ENCODE measurements at places on chromosomes 3 and 15. TPM values are rescaled to one million over a fixed set of nuclear protein-coding genes. Genes with fewer than 3 reads are reported as not detected.

DNA sequence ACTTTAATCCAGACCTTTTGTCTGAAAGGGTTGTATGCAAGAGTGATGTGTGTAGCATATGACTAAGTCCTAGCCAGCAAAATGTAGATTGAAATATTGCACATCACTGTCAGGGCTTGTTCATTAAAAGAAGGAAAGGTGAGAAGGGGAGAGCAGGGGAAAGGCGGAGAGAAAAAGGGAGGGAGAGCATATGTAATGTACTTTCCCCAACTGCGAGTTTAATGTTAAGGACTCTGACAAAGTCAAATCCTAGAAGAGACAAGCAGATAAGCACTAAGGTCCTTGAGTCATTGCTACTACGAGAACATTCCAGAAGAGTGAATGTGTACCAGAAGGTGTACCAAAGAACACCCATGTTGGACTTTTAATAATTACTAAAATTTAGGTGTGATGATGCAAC, 1336.7 kb downstream of the NSUN3 start:
- no peak for DNase-seq

DNA sequence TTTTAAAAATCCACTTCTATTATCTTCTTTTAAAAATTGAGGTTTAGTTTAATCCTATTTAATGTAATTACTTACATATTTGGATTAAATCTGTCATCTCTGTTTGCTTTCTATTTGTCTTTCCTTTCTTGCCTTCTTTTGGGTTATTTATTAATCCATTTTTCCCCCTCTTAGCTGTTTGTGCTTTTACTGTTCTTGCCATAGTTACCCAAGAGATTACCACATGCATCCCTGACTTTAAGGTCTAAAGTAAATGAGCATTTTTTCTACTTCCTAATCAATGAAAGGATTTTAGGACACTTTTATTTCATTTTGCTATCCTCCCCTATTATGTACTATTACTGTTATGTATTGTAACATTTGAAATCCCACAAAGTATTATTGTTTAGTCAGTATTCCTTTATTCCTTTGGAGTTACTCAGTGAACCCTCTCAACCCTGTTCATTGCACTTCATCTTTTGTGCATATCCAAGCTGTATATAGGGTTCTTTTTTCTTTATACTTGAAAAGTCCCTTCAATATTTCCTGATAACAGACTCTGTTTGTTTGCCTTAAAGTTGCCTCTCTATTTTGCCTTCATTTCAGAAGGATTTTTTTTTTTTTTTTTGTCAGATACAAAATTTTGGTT, 62.7 kb downstream of the MEF2A start:
- no peak for DNase-seq

DNA sequence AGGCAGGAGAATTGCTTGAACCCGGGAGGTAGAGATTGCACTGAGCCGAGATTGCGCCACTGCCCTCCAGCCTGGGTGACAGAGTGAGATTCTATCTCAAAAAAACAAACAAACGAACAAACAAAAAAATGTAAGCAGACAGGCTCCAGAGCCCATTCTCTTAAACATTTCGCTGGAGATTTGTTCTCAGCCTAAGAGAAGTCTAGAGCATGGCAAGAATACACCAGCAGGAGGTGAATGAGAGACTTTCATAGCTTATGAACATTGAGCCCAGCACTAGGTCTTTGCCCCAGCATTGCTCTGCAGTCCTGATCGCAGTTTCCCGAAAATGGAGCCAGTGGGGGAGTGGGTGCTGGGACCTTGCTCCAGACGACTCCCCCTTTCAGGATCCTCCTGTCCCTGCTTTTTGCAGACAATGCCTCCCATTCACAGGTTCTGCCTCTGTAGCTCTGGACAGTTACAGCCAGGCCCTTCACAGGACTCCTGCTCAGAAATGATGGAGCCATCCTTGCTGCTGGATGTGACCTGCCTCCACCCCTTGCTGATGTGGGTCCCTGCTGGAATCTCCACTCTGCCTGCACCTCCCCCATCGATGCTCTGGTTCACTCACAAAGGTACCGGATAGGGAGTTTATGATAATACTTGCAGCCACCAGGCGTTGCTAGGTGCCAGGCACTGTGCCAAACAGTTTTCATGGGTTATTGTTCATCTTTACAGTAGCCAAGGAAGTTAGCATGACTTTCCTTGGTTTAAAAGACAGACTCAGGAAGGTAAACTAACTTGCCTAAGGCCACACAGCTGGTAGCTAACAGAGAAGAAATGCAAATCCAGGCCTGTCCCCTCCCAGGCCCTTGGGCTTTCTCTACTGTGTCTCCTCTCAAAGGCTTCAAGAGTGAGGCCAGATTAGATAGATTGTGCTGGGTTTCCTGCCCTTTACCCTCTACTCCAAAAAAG, 329.7 kb upstream of the TLE3 start:
- no peak for DNase-seq

GRCh38 chr3:58559586-58559985, 17.6 kb downstream of the FAM107A start:
- DNase-seq: no peak

DNA sequence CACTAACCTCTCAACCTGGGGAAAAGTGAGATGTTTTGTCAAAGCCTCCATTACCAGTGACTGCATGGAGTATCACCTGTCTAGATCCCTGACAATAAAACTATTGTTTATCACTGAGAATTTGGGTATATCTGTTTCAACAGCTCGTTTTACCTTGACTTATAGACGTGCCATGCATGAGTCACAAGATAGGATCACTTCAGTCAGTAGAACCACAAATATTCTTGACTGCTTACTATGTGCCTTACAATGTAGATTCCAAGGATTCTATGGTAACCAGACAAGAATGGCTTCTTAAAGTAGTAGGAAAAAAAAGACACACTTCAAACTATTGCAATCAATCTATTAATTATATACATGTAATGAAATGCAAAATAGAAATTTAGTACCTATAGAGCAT, 55.7 kb upstream of the GRM7 start:
- DNase-seq: no peak

GRCh38 chr3:89360156-89360555, 252.7 kb downstream of the EPHA3 start:
- DNase-seq: no peak

DNA sequence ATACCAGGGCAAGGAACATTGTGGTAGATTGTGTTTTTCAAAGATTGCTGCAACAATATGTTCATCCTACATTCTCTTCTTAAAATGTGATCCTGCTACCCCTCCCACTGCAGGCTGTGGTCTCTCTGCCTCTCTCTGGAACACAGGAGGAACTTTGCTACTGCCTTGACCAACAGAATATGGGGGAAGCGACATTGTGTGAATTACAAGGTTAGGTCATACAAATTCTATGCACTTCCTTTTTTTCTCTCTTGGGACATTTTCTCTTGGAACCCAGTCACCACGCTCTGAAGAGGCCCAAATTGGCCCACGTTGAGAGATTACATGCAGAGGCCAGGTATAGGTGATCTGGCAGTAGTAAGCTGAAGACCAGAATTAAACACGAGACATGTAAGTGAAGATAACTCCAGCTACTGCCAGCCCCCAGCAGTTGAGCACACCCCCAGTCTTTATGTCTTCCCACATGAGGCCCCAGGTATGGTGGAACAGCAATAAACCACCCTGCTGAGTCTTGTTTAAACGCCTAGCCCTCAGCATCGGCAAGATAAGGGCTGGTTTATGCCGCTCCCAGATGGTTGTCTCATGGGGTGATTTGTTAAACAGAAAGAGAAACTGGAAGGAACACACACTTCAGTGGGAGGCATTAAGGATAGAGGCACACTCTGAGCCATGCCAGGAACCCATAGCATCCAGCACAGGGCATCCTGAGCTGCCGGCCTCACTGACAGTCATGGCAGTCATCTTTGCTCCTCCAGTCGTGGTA, 59.9 kb downstream of the FAM43A start:
- DNase-seq: no peak

ARHGEF3 gene
- total RNA-seq: 50.0 TPM

All from ureter (tissue), 1 donor.